Right ventricle myocardium inferior (tissue), 1 donor: ENCODE measurements at places on chromosomes 3 and 15. TPM values are rescaled to one million over a fixed set of nuclear protein-coding genes. Genes with fewer than 3 reads are reported as not detected.

Gene WNT7A
- total RNA-seq: not detected

Gene EHD4
- total RNA-seq: 55.5 TPM

Gene TGM4
- not detected for total RNA-seq

Gene THPO
- total RNA-seq: 0.35 TPM

Gene EPHB1
- total RNA-seq: 1.4 TPM

Gene KNG1
- 0.62 TPM for total RNA-seq

Gene GP5
- total RNA-seq: not detected

Gene CHRD
- total RNA-seq: 8.7 TPM

Gene KBTBD8
- 4.1 TPM for total RNA-seq

Gene CPLX3
- 2.8 TPM for total RNA-seq

Gene HRG
- not detected for total RNA-seq

Gene FAM107A
- total RNA-seq: 82.9 TPM

Gene CMTM8
- 6.3 TPM for total RNA-seq

Gene IL5RA
- total RNA-seq: 0.65 TPM

Gene CAMP
- total RNA-seq: 1.5 TPM

Gene DNAH1
- total RNA-seq: 2.2 TPM

Gene ADGRG7
- total RNA-seq: not detected

Gene ACP3
- total RNA-seq: 2.0 TPM

Gene PRRT3
- 0.57 TPM for total RNA-seq
